ENCODE measurements at places on chromosomes 7 and 10.

DNA sequence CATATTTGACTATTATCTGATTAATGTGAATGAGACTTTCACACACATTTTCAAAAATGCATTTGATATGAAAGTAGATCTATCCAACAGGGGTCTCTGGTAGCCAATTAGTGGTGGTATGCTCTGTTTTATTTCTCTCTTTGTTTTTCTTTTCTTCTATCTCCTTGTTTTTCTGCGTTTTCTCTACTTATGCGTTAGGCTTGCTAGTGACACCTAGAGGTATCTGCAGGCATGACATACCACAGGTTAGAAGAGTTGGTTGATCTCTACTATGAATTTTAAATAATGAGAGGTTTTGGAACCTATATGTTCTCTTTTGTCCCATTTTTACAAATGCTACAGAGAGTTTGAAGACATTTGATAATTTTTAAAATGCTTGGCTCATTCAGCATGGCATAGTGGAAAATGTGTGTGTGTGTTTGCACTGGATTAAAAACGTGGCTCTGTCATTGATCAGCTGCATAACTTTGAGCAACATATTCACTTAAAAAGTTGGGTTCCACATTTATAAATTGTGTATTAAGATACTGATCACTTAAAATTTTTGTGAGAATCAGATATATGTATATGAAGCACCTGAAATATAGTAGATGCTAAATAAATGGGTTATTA, 28.1 kb upstream of the PLXDC2 start:
- H3K4me1 ChIP-seq = no peaks in the 10 kb centered on the region
- no peak for DNase-seq
- H3K4me3 ChIP-seq = no peak overlapping the region
- H3K36me3 ChIP-seq = no peaks in the 10 kb centered on the region
- no peak overlapping the region for H3K27ac ChIP-seq

DNA sequence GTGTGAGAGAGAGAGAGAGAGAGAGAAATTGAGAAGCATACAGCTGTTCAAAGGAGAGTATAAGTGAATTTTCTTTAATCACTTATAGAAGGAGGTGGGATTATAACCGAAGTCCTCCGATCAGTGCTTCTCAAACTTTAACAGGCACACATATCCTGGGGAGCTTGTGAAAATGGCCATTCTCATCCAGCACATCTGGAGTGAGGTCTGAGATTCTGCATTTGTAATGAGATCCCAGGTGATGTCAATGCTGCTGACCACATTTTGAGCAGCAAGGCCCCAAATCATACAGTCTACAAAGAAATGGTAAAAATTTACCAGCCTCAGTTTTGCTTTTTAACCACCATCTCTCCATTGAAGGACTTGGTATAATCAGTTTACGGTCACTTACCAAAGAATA, 219.0 kb downstream of the PTEN start:
- no peak overlapping the region for H3K27ac ChIP-seq
- H3K27me3 ChIP-seq = no peaks in the 10 kb centered on the region
- no peak for DNase-seq
- no peak overlapping the region for H3K4me3 ChIP-seq
- no peaks in the 10 kb centered on the region for H3K36me3 ChIP-seq

- H3K27ac ChIP-seq = peak overlapping the region; percentile 95
- DNase-seq = no peak
- no peaks in the 10 kb centered on the region for H3K36me3 ChIP-seq
- H3K4me1 ChIP-seq = peaks cover 10% of the 10 kb centered on the region
Measured at GRCh38 chr10:104122225-104123107, 495 bp downstream of the SFR1 start.

GRCh38 chr10:14618674-14619073, 156.0 kb downstream of the FAM107B start:
- peaks cover 12% of the 10 kb centered on the region for H3K4me1 ChIP-seq
- no peak for DNase-seq
- no peak overlapping the region for H3K4me3 ChIP-seq
- H3K27me3 ChIP-seq = no peaks in the 10 kb centered on the region
- no peaks in the 10 kb centered on the region for H3K36me3 ChIP-seq

DNA sequence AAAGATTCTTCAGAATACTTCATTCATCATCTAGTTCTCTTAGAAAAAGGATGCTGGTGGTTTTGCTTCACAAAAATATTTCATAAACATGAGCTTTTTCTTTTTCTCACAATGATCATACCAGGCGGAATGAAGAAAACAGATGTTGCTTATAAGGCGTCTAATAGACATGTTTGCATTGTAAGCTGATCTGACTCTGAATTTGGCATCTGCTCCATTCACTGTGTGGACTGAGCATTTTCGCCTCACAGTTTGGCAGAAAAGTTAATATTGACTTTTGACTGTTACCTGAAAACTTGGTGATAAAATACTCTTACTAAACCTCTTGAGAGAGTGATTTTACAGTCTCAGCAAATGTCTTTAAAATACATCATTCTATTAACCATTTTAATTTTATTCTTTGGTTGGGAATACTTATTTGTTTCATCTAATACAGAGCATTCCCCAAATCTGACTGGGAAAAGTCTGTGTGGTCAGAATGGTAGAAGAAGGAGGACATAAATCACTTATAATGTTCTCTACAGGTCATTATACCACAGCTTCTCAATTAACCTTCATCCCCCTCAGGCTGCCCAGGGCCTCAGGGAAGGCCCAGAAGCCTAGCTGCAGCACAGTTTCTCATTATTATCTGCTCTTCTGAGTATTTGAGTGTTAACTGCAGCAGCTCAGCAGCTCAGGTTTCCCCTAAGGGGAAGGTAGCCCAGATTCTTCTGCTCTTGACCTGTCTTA, 121.6 kb upstream of the KAT6B start:
- no peaks in the 10 kb centered on the region for H3K4me1 ChIP-seq
- no peak overlapping the region for H3K4me3 ChIP-seq
- peaks cover 3% of the 10 kb centered on the region for H3K36me3 ChIP-seq
- no peak overlapping the region for H3K27ac ChIP-seq

GRCh38 chr10:61822781-61823230, 78.7 kb upstream of the ARID5B start:
- no peak for DNase-seq
- no peak overlapping the region for H3K27ac ChIP-seq
- H3K4me3 ChIP-seq = no peak overlapping the region
- H3K27me3 ChIP-seq = no peaks in the 10 kb centered on the region
- no peaks in the 10 kb centered on the region for H3K4me1 ChIP-seq

DNA sequence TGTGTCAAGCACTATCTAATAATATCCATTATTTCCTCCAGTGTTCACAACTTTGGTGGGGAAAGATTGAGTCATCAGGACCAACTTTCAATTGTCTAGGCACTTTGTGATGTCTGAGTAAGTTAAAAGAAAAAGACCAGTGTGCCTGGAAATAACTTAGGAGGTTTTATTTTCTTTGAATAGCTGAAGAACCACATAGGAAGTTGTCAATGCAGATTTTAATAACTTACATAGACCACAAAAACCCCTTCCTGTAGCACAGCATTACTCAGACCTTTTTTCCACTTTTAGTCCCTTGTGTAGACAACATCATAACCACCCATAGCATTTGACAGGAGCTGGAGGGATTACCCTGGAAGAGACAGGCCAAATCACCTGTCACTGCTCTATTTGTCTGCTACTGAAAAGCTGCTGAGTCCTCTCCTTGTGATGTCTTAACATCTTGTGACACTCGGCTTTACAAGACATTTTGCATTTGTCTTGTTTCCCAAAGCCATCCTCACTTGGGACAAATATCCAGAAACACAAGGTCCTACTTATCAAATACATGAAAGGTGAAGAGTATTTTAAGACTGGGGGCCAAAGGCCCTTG, 241.5 kb upstream of the PTER start:
- no peak for DNase-seq
- H3K27me3 ChIP-seq = no peaks in the 10 kb centered on the region
- no peaks in the 10 kb centered on the region for H3K4me1 ChIP-seq
- H3K36me3 ChIP-seq = no peaks in the 10 kb centered on the region
- no peak overlapping the region for H3K4me3 ChIP-seq
